ENCODE measurements at places on chromosomes 16 and 17.

GRCh38 chr17:978103-979093 lies 1.2 kb downstream of the NXN start:
- peak; percentile 74 for DNase-seq

GRCh38 chr17:53101706-53102105 lies 721.0 kb upstream of the KIF2B start:
- no peak for DNase-seq

- no peak for DNase-seq
These were observed 7.5 kb upstream of the KCNG4 start for GRCh38 chr16:84247331-84247730.

DNA sequence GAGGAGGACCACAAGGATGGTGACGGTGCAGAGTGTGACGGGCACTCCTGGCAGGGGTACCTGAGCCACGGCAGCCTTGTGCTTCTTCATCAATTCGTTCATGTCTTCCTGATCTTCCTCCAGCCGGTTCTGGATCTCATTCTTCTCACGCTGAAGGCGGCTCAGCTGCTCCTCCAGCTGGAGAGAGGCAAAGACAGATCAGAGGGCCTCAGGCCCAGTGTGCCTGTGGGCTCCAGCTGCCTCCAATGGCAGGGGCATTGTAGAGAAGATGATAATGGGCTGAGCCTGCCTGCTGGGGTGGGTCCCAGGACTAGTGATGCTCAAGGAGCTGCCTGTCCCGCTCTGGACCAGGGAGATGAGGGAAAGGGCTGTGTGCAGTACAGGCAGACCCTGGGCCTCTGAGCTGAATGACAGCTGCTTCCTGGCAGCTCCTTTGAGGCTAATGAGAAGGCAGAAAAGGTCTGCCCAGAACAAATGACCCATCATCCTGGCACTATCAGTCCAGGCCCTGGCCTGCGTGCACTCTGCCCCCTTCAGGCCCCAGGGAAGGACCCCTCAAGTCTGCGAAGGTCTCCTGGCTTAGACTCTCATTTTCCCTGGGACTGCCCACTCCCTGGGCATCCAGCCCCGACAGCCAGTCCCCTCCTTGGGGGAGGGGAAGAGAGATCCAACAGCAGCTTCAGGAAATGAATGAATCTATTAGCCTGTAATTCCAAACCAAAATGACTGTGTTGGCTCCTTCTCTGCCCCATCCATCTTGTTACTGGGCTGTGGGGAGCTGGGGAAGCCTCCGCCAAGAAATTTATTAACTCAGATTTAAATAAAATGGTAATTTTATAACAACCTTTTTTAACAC lies 48.0 kb downstream of the PIPOX start:
- DNase-seq = no peak

GRCh38 chr16:21158208-21159110 lies at the start of gene LDAF1:
LDAF1 (plus strand) TSS chr16:21158674; CDS start chr16:21161183, 2,509 bp downstream.
- peak; percentile 68 for DNase-seq

DNA sequence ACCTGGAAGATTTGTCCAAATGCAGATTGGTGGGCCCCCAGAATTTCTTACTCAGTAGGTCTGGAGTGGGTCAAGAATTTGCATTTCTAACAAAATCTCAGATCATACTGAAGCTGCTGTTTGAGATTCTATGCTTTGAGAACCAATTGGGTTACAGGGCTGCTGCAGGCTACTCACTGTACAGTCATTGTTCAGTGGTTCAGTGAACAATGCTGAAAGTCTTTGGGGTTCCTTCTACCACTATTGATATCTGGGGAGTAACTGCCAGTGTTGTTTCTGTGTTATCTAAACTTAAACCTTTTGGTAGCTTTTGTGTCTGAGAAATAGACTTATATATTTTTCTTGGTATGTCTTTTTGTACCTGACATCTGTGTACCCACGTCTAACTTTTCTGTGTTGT lies 187.5 kb downstream of the TANC2 start:
- no peak for DNase-seq

- no peak for DNase-seq
These were observed 69.7 kb upstream of the DNAJA2 start for GRCh38 chr16:47043200-47043599.

DNA sequence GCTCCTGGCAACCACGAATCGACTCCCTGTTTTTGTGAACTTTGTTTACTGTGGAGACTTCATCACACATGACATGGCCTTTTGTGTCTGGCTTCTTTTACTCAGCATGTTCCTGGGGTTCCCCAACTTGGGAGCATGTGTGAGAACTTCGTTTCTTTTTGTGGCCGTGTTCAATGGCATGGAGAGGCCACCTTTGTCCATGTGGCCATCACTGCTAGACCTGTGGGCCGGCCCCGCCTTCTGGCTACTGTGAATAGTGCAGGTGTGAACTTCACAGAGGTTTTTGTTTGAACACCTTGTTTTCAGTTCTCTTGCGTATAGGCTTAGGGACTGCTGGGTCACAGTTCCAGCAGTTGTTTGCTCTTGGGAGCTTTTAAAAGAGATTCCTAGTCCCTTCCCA lies 5.7 kb upstream of the SLC38A8 start:
- no peak for DNase-seq

- no peak for DNase-seq
These were observed 23.6 kb downstream of the ALOX12B start for GRCh38 chr17:8063761-8064534.

DNA sequence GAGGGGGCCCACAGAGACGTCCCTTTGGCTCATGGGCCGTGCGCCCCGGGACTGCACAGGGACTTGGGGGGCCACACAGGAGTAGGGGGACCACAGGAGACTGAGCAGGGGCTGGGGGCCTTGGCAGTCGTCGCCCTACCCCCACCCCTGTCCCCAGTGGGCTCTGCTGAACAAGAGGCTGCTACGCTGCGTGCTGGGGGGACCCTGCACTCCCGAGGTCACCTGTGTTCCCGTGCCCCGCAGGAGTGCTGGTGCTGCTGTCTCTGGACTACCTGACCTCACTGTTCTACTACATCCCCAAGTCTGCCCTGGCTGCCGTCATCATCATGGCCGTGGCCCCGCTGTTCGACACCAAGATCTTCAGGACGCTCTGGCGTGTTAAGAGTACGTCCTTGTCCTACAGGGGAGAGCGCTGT lies 14.4 kb upstream of the RNF213 start:
- DNase-seq = no peak

- no peak for DNase-seq
These were observed 9.6 kb downstream of the JPT2 start for GRCh38 chr16:1687427-1688316.

- DNase-seq = peak; percentile 67
These were observed 759.0 kb upstream of the SOX9 start for GRCh38 chr17:71361656-71362450.

DNA sequence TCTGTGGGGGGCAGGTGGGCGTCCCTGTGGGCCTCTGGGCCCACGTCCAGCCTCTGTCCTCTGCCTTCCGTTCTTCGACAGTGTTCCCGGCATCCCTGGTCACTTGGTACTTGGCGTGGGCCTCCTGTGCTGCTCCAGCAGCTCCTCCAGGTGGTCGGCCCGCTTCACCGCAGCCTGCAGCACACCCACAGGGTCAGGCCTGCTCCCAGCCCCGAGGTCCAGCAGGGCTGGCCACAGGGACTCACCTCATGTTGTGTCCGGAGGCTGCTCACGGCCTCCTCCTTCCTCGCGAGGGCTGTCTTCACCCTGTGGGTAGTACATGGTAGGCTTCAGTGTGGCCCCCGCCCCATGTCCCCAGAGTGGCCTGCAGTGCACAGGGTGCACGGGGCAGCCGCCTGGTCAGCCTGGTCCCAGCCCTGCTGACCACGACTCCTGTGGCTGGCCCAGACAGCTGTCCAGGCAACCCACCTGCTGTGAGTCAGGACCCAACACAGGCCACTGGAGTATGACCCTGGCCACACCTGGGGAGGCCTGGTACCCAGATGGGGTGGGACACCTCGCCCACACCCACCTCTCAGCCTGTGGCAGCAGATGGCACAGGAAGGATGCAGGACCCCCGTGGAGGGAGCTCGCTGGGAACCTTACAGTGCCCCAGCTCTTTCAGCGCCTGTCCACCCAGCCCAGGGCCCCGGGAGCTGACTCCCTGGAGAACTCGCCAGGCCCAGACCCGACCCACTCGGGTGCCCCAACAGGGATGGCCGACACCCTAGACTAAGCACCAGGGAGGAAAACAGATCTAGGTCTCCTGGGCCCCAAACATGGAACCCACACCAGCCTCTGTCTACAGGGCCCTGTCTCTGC lies 23.9 kb upstream of the AATK start:
- DNase-seq = no peak
